Stimulated activated CD8-positive, alpha-beta memory T cell treated with anti-CD3 and anti-CD28 coated beads, Interleukin-7, amount 100 ng/mL, for 24 hours (primary cell): ENCODE measurements at places on chromosomes 3 and 15.

- no peak for DNase-seq
Measured at GRCh38 chr3:50322386-50323091, at the start of gene HYAL2. TSS of gene HYAL2 (minus strand) at chr3:50322745. CDS start at chr3:50320489, 2,256 bp downstream.

DNA sequence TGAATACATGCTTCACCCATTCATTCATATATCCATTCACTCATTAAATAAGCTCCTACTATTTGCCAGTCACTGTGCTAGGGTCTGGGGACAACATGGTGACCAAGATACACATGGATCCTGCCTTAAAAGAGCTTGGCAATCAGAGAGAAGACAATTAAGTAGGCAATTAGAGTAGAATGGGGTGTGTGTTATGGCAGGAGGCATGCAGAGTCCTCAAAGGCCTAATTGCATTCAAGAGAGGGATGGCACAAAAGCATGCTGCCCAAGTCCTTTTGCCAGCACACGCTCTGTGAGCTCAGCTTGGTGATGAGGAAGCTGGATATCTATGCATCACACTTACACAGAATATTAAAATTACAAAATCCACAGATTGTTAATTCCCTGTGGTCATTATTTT, 2.8 kb upstream of the PRICKLE2 start:
- DNase-seq = no peak

GRCh38 chr3:161275919-161276318, 54.8 kb downstream of the NMD3 start:
- no peak for DNase-seq

- no peak for DNase-seq
Measured at GRCh38 chr3:175383813-175384212, 524.7 kb downstream of the NAALADL2 start.

GRCh38 chr3:15896500-15896899, 98.7 kb upstream of the ANKRD28 start:
- no peak for DNase-seq

DNA sequence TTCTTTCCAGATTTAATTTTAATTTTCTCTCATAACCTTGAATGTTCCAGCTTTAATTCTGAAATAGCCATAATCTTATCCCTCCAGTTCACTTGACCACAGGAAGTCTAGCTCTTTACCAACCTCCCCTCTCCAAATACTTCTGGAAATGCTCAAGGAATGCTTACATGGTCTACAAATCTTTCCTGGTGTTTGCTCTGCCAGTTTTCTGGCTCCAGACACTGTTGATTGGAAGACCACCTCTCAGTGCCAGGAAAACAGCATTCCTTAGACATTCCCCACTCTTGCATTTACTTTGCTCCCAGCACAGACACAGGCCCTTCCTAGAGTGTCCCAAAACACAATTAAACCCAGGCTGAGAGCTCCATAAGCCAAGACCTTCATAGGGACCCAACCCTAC, 98.6 kb downstream of the MESD start:
- DNase-seq = no peak

GRCh38 chr3:197105786-197106185, 76.2 kb upstream of the MELTF start:
- DNase-seq = no peak

- DNase-seq = no peak
Measured at GRCh38 chr15:81752546-81752942, 293.3 kb downstream of the MEX3B start.

GRCh38 chr3:167067787-167068161, 312.3 kb downstream of the ZBBX start:
- DNase-seq = no peak

DNA sequence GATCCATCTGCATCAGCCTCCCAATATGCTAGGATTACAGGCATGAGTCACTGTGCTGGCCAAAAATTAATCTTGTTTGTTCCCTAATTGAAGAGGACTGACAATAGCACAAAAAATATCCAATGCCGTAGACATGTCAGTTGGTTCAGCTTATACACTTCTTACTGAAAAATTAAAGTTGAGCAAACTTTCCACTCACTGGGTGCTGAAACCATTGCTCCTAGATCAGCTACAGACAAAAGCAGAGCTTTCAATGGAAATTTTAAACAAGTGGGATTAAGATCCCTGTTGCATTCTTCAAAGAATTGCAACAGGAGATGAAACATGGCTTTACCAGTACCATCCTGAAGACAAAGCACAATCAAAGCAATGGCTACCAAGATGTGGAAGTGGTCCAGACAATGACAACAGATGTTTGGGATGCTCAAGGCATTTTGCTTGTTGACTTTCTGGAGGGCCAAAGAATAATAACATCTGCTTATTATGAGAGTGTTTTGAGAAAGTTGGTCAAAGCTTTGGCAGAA, 16.0 kb downstream of the ISLR2 start:
- no peak for DNase-seq

- no peak for DNase-seq
Measured at GRCh38 chr3:120765830-120766493, 23.4 kb downstream of the GTF2E1 start.

GRCh38 chr3:134477002-134477401, 8.8 kb downstream of the ANAPC13 start:
- no peak for DNase-seq

DNA sequence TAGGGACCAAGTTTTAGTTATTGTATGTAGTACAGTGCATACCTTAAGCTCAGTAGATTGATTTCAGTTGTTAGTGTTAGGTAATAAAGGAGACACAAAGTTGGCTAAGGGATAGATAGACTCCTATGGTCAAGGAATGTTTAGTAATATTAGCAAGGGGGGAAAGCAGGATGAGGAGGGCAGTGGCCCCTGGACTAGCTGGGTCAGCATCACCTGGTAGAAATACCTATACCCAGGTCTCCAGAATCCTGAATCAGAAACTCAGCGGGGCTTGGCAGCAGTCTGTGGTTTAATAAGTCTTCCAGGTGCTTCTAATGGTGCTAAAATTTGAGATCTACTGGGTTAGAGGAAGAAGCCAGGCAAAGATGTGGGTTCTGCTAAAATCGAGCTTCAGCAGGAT, 35.0 kb downstream of the BBX start:
- no peak for DNase-seq

DNA sequence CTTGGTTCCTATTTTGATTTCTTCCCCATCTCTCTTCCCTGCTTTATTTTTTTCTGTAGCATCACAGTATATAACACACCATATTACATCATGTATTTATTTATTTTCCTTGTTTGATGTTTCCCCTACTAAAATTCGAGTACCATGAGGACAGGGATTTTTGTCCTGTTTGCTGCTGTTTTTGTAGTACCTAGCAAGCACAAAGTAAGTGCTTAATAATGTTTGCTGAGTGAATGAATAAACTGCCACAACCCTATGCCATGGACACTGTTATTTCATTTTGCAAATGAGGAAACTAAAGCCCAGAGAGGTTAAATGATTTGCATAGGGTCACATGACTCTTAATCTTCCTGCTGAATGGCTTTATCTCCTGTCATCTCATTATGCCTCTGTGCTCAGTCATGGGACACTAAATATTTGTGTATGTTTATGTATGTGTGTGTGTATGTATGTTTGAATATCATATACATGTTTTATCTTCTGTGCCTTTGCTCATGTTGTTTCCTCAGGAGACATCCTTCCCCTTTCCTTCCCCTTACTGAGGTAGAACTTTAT, 26.1 kb upstream of the MGA start:
- DNase-seq = no peak

DNA sequence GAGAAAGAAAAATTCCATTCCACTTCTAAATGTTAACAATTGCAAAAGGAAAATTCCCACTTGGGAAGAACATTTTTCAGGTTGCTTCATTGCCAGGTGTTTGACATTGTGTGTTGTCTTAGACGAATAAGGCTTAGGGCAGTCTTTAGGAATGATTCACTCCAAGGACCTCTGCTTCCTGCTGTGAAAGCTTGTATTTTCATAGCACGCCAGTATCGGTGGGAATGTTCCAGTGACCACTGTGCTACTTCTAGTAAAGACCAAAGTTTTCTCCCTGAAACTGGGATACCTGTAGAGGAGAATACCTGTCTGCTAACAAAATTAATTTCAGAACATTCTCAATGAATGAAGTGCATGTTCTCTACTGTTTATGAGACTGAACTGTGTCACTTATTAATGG, 64.1 kb downstream of the CDIN1 start:
- no peak for DNase-seq

- DNase-seq = no peak
Measured at GRCh38 chr15:33454996-33455395, 144.2 kb downstream of the RYR3 start.

DNA sequence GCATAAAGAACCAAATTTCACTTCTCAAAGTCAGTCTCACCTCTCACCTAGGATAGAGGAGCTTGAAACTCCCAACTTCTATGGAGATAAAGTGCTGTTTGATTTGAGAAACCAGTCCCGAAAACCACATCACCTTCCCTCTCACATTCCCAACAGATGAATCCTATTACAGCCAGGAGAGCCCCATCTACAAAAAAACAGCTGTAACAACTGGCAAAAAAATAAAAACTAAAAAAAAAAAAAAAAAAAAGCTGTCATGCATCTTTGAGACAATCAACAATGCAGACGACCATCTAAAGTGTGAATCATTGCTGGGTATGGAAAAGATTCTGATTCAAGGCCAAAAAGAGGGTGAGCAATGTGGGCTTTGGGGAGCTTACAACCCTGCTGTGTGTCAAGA, 23.8 kb downstream of the HOMER2 start:
- no peak for DNase-seq

DNA sequence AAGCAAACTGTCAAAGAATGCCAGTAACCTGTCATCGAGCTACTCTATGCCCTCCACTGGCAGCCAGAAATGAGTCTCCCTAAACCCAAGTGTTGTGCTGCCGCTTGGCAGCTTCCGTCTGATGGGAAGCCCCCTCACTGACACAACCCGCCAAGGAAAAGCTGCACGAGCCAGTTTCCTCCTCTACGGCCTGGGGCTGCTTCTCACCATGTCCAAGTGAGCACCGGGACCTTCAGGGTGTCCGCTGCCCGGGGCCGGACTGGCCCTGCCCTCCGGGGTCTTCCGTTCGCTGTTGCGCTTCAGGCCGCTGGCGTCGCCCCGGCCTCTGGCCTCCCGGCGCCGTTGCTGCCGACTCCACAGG, 490 bp downstream of the TOMM70 start:
- DNase-seq = peak; percentile 9

DNA sequence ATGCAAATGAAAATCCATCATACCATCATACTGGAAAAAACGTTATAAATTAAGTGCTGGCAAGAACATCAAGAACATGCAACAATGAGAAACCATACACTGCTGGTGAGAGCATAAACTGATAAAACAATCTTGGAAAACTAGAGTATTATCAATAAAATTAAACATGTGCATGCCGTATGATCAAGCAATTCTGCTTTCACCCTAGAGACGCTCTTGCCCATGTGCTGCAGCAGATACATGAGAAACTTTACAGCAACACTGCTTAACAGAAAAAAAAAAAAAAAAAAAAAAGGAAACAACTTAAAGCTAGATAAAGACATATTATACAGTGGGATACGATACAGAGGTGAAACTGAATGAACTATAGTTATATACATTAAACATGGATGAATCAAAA, 21.8 kb downstream of the SPG11 start:
- DNase-seq = no peak

- DNase-seq = no peak
Measured at GRCh38 chr15:101608201-101608600, 44.0 kb downstream of the TM2D3 start.

DNA sequence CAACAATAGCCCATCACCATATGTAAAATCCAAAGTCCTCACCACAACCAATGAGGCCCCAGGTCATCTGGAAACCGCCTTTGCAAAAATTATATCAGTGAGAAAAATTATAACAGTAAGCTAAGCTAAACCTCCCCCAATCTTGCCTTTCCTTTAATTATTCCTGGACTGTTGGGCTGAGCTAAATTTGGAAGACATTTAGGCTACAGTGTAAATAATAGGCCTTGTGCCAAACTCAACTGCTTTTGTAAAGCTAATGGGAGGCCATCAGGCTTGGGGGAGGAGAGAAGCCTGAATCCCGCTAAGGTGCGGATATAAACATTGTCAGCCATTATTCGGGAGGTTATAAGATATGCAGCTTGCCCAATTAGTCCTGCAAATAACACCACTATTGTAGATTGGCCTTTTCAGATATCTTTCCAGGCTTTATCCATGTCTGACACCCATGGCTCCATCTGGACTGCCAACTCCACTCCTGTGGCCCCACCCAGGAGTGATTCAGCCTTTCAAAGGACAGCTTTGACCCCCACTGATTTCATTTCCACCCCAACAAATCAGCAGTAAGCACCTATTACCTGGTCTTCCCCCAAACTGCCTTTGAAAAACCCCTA, 53.0 kb upstream of the CA12 start:
- DNase-seq = no peak

- no peak for DNase-seq
Measured at GRCh38 chr15:67061811-67062368, 3.5 kb upstream of the SMAD3 start.

GRCh38 chr3:142664311-142664710, 59.5 kb upstream of the TRPC1 start:
- no peak for DNase-seq

- no peak for DNase-seq
Measured at GRCh38 chr3:189236352-189236751, 64.6 kb downstream of the TPRG1 start.

GRCh38 chr3:195932418-195933043, 24.2 kb upstream of the TNK2 start:
- DNase-seq = no peak

DNA sequence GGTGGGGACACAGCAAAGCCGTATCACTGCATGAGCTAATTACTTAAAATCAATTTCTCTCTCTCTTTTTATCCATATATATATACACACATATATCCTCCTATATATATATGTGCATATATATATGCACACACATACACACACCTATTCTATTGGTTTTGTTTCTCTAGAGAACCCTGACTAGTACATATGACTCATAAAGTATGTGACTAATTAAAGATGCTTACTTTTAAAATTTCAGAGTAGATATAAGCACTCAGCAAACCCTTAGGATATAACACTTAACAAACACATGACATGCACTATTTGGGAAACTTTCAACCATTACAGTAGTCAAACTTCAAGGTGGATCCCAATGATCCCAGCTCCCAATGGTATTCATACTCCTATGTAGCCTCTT, 732.6 kb downstream of the ROBO2 start:
- no peak for DNase-seq

DNA sequence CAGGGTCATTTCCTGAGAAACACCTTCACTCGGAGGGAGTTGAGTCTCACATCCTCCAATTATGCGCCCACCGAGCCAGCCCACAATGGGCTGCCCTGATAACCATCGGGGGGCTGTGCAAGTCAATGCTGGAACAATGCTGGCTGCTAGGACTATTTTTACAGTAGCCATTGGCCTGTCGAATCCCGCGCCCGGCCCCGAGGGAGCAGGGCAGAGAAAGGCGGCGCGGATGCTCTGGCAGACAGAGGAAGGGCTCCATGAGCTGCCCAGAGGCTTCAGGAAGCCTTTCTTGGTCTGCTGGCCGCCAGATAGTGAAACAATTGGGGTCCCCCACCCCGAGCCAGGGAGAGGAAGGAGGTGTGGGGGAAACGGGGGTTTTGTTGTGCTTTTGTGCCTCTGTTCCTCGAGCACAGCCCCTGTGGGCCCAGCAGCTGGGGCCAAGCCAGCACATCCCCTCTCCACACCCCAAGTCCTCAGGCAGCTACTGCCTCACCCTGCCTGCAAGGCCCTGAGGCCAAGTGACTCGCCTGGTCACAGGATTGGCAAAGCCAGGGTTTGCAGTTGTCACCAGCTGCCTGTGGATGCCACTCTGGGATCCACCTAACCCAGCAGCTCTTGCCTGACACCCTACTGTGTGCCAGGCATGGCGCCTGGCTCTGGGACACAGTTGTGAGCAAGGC, 39.0 kb downstream of the SLC6A6 start:
- DNase-seq = no peak

GRCh38 chr3:177725165-177725564, 527.9 kb upstream of the TBL1XR1 start:
- DNase-seq = no peak

- DNase-seq = no peak
Measured at GRCh38 chr15:95266451-95267061, 1035.2 kb downstream of the MCTP2 start.
